ENCODE measurements at places on chromosomes 3 and 15.

GRCh38 chr3:160885791-160886286 is 129.8 kb downstream of the PPM1L start:
- no peak for DNase-seq

GRCh38 chr15:32688151-32688639 is 29.6 kb upstream of the GREM1 start:
- peak; percentile 73 for DNase-seq

- no peak for DNase-seq
These were observed 136.1 kb downstream of the APBA2 start for GRCh38 chr15:29021857-29022256.

GRCh38 chr3:23701716-23702597 is 103.8 kb upstream of the UBE2E1 start:
- peak; percentile 63 for DNase-seq

DNA sequence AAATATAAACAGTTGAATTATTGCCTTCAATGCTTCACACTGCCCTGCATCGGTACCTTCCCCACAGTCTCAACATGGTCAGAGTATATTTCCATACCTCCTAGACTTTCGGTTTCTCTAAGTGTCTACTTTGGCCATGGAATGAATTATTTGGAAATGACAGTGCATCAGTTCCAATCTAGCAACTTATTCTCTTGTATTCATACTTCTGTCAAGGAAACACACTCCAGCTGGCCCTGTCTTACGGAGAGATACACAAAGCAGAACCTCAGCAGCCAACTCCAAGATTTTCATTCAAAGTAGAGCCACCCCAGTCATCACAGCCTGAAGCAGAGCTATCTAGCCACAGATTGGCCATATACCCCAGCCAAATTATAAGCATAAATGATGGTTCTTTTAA is 518.4 kb upstream of the UBE2E2 start:
- DNase-seq = no peak

DNA sequence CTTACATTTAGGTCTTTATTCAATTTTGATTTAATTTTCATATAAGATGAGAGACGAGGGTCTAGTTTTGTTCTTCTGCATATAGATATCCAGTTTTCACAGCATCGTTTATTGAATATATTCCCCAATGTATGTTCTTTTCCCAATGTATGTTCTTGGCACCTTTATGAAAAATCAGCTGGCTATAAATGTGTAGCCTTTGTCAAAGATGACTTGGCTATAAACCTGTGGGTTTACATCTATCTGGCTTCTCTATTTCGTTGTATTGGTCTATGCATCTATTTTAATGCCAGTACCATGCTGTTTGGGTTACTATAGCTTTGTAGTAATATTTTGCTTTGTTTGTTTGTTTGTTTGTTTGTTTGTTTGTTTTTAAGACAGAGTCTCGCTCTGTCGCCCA is 11.7 kb upstream of the IREB2 start:
- no peak for DNase-seq

DNA sequence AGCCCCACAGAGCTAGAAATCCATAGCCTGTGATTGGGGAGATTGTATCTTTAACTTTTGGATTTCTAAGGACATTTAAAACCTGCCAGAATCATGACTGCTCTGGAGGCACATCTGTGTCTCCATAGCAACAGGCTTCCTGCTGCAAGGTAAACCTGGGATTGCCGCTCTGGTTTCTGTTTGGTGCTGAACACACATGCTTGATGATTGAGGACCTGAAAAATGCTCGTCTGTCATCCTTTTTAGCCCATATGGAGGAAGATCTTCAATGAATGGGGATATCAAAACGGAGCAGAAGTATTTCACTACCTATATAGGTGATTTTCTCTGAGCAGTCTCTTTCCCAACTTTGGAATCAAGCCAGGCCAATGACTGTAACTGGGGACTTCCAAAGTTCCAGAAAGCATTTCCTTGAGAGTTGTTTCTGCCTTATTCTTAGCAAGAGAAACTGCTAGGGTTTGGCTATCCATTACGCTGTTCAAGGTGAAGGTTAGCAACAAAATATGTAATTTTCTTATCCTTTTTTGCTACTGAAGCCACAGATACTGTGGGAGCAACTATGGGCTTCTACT is 96.5 kb upstream of the TNIK start:
- peak; percentile 33 for DNase-seq

GRCh38 chr3:10781981-10782380 is 34.0 kb upstream of the SLC6A11 start:
- no peak for DNase-seq

GRCh38 chr15:36252146-36252711 is 327.2 kb upstream of the CDIN1 start:
- no peak for DNase-seq

GRCh38 chr3:71244826-71245488 is 338.6 kb downstream of the FOXP1 start:
- no peak for DNase-seq

DNA sequence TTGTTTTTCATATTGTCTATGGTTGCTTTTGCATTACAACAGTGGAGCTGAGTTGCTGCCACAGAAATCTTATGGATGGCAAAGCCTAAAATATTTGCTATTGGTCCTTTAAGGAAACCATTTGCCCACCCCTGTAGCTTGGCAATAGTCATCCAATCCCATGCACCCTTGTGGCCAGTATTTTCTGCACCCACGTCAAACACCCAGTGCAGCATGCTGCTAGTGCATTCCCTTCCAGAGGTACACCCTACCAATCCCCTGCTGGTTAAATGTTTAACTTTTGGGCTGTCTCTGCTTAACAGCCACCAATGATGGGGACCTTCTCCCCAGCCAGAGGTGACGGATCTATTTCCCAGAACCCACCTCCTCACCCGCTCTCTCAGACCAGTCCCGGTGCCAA is 23.8 kb upstream of the SLC6A11 start:
- no peak for DNase-seq

GRCh38 chr3:173111321-173111720 is 29.7 kb downstream of the SPATA16 start:
- no peak for DNase-seq

- DNase-seq = peak; percentile 38
These were observed 476.3 kb downstream of the AGBL1 start for GRCh38 chr15:86555939-86556338.

GRCh38 chr3:79184251-79184650 is 583.5 kb downstream of the ROBO1 start:
- no peak for DNase-seq

DNA sequence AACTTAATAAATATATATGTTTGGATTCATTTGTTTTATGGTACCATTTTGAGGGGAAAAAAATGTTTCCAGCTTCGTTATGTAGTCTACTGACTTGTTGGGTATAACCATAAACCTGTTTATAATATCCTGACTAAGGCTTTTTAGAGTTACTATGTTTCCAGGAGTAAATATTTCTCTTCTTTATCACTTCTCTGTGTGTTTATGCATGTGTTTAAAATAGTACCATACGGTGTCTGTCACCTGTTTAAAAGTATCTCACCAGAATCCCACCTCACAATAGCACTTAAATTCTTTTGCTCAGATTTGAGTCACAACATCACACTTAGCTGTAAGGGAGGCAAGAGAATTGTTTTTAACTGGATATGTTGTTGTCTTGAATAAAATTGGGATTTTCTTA is 15.1 kb downstream of the LACTB start:
- DNase-seq = no peak

DNA sequence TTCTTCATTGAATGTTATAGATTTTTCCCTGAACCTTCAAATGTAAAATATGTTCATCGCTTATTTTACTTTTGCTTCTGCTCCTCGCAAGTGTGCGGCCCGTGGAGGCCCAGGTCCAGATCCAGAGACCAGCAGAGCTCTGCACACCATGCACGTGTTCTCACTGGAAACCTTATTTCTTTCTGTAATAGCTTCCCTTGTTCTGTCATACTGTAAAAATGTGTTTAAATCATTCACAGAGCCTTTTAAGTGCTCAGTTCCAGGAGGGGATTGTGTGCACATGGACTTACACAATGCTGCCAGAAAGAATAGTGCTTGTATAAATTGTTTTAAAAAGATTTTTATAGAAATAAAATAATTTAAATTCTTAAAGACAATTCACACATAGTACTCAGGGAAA is 359.3 kb downstream of the GABRG3 start:
- no peak for DNase-seq

DNA sequence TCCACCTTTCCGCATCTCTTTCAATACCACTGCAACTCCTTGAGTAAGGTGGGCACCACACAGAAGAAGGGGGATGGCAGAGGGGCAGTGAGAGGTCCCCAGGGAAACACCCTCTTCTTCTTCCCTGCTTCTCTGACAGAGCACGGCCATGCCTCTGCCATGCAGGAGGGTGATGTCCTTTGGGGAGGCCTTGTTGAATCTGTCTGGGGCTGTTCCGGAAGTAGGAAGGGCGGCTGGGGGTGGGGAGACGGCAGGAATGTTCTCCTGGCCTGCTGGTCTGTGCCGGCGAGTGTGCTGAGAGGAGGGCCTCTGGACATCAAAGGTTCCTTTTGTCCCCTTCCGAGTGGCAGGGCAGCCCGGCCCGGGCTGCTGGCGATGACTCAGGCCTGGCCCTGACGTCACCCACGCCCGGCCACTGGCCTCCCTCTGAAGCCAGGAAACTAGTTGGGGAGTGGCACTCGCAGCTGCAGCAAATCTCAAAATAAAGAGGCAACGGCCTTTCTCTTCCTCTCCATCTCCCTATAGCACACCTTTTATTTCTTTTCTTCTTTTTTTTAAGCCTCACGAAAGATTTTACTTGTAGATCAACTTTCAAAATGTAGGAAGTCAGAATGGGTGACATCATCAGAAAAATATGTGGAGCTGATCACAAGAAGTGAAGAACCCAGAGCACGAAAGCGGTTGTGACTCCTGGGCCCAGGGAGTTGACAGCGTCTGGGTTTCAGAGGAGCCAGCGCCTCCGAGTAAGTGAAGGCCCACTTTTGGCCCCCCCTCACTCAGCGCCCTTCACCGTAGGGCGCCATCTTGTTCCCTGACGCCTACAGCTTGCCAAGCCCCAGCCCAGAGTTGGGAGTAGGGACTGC is at the start of gene ZBTB38:
ZBTB38 (plus strand) TSS at position 443 of the 863 bp plus-strand sequence. CDS start 73,885 bp downstream, outside the sequence.
- DNase-seq = no peak

DNA sequence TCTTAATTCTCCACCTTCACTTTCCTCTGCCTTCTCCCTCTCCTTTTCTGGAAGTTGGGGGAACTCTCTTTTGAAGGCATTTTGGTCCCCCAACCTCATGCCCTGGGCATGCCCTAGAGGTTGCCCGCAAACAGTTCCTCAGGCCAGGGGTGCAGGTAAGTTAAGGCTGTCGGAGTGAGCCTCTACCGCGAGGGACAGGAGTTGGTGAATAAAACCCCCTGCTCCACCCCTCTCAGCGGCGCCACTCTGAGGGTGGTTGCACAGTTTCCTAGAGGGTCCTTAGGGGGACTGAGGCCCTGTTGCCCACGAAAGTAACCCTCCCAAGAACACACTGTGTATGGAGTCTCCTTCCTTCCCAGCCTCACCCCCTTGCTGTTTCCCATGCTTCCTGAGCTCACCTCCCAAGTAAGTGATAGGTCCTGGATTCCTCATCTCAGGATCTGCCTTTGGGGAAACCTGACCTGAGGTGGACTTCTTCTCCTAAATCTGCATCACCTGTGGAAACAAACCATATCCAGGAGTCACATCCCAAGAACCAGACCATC is 23.1 kb upstream of the THSD4 start:
- no peak for DNase-seq

DNA sequence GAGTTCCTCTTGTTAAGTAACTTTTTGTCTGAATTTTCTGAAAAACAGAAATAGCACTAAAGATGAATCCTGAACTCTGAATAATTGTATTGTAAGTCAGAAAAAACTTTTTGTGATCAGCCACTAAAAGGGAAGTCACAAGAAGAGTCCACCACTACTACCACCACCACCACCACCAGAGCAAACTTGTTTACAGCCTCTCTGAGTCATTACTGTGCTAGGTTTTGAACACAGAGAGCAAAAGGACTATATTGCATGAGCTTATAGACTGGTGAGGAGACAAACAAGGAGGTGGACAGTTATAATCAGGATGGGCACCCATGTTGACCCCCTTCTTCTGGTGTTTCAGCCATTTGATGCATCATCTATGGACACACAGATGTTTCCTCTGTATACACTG is 141.7 kb downstream of the IL5RA start:
- DNase-seq = no peak

DNA sequence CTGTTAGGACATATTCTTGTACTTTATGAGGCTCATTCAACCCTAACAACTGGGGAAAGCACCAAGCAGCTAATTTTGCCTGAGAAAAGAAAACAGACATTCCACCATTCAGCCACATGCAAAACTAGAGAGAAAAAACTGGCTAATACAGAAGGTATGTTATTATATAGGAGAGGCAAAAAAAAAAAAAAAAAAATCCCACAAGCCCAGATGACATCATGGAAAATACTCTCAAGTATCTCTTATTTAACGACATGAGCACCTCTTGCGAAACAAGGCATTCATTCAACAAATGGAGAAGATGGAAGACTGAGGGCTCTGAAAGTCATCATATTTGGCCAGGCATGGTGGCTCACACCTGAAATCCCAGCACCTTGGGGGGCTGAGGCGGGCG is 61.5 kb downstream of the PRICKLE2 start:
- no peak for DNase-seq

GRCh38 chr3:111143-112069 is 85.2 kb upstream of the CHL1 start:
- peak; percentile 94 for DNase-seq

DNA sequence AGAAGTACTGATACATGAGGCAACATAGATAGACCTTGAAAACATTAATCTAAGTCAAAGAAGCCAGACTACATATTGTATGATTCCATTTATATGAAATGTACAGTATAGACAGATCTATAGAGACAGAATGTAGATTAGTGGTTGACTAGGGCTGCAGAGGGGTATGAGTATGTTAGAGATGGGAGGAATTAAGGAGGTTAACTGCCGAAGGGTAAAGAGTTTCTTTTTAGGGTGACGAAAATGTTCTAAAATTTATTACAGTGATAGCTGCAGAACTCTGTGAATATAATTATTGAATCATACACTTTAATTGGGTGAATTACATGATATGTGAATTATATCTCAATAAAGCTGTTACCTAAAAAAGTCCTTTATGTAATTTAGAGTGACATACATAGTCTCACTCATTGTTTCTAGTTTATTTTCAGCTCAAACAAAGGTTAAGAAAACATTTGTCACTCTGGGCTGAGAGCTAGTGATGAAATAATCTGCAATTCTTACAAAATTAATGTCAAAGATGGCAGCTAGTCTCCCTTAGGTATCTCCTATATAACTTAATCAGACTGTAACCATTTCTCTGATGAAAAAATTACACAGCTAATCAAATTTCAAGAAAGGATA is 61.4 kb downstream of the DENND4A start:
- no peak for DNase-seq

DNA sequence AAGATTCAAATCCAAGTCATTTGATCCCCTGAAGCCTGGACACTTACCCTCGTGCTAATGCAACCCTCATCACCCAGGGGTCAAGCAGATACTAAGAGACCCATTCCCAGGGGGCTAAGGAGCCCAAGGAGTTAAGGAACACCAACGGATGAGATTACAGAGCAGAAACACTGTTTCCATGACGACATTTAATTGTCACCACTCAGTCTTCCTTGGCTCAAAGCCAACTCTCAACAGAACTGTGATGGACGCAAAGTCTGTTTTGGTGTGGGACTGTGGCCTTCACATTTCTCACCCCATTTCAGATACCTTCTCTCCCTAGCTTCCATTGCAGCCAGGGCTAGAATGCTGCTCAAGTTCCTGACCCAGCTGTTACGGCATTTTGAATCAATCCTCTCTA is 383.5 kb upstream of the WNT5A start:
- peak; percentile 27 for DNase-seq
